Activated CD8-positive, alpha-beta T cell treated with anti-CD3 and anti-CD28 coated beads for 36 hours (primary cell): ENCODE measurements at places on chromosomes 11 and 22. TPM values are rescaled to one million over a fixed set of nuclear protein-coding genes. Genes with fewer than 3 reads are reported as not detected.

Gene TFIP11
- 37.8 TPM for total RNA-seq

Gene APOA5
- total RNA-seq, result not detected

Gene ACRV1
- not detected for total RNA-seq

Gene IRAG1
- total RNA-seq, result not detected

Gene SLC22A25
- total RNA-seq, result not detected

Gene FUT4
- total RNA-seq, result 3.9 TPM

Gene LDHAL6A
- not detected for total RNA-seq

Gene API5
- 169 TPM for total RNA-seq

Gene GGT5
- total RNA-seq, result not detected

Gene FXYD2
- total RNA-seq, result 6.7 TPM

Gene TYMP
- 24.7 TPM for total RNA-seq

Gene NCAM1
- 0.47 TPM for total RNA-seq

Gene CD248
- total RNA-seq, result 16.3 TPM

Gene BEST1
- 0.83 TPM for total RNA-seq

Gene CECR2
- 0.11 TPM for total RNA-seq

Gene CKAP5
- 145 TPM for total RNA-seq

DNA sequence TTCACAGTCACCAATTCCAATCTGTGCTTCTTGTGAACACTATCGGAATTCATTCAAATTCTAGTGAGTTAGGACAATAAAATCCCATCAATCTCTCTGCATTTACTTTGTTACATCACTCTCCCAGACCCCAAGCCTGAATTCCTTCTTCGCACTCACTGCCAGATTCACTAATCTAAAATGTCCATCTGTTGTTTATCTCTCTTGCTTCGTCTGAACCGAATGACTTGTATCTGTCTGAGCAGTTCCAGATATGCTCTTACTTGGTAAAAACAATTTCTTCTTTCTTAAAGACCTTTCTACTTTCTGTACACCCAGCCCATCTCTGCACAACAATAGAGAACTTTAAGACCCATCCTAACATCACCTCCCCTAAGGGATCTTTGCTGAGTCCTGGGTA lies 7.0 kb downstream of the MMP10 start:
- H3K36me3 ChIP-seq, result no peaks in the 10 kb centered on the region
- no peak overlapping the region for H3K4me3 ChIP-seq
- DNase-seq, result no peak
- no peaks in the 10 kb centered on the region for H3K4me1 ChIP-seq
- peaks cover 11% of the 10 kb centered on the region for H3K27me3 ChIP-seq

- H3K27ac ChIP-seq, result no peak overlapping the region
- H3K4me3 ChIP-seq, result no peak overlapping the region
- no peaks in the 10 kb centered on the region for H3K36me3 ChIP-seq
- H3K4me1 ChIP-seq, result no peaks in the 10 kb centered on the region
- DNase-seq, result no peak
Measured at GRCh38 chr11:93221539-93221938, 23.7 kb upstream of the SLC36A4 start.

DNA sequence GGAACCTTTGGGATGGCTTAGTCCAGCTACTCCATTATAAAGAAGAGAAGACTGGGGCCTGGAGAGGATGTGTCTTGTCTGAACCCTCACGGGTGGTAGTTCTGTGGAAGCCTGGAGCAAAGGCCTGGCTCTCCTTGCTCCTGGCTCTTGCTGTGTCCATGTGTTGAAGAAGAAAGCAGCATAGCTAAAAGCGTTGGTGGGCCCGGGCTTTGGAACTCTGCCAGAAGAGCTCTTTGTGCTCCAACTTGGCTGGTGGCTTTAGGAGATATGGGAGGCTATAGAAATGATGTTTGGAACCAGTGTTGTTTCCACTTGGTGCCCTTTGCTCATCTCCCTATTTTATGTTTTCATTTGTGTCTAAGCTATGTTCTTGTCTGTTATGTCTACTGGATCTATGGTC lies 131.1 kb downstream of the DBX1 start:
- no peak overlapping the region for H3K4me3 ChIP-seq
- H3K27ac ChIP-seq, result no peak overlapping the region
- H3K27me3 ChIP-seq, result peaks cover 1% of the 10 kb centered on the region
- H3K36me3 ChIP-seq, result no peaks in the 10 kb centered on the region
- no peaks in the 10 kb centered on the region for H3K4me1 ChIP-seq
- no peak for DNase-seq

- H3K36me3 ChIP-seq, result no peaks in the 10 kb centered on the region
- H3K27me3 ChIP-seq, result no peaks in the 10 kb centered on the region
- H3K27ac ChIP-seq, result no peak overlapping the region
- H3K4me3 ChIP-seq, result no peak overlapping the region
- H3K4me1 ChIP-seq, result no peaks in the 10 kb centered on the region
Measured at GRCh38 chr11:50075856-50076255, 43.2 kb downstream of the OR4C45 start.

DNA sequence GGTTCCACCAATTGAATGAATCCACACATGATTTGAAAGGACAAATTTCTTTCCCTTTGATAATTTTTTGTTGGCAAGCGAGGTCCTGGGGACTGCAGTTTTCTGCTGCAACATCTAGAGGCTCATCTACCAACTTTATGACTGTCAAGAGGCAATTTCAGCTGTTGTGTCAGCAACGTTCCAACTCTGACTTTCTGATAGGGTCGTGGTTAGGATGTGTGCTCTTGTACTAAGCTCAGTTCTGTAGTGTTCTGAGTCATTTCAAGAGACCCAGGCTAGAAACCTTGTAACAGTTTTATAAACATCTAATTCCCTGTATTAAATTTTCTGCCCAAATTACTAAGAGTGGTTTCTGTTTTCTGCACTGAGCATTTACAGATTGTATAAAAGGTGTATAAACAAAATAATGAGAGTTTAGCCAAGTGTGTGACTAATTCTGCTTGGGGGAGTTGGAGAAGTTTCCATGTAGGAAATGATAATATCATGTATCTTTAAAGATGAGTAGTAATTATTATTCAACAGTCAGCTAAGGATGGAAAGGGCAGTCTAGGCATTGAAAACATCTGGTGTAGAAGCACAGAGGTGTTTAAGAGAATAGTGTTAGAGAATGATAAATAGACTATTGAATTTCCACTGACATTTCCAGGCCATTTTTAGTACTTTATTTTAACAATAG lies 72.2 kb downstream of the RBMXL2 start:
- peaks cover 3% of the 10 kb centered on the region for H3K4me1 ChIP-seq
- H3K4me3 ChIP-seq, result no peak overlapping the region
- no peaks in the 10 kb centered on the region for H3K36me3 ChIP-seq
- no peak overlapping the region for H3K27ac ChIP-seq
- peak; percentile 2 for DNase-seq

- DNase-seq, result no peak
- no peaks in the 10 kb centered on the region for H3K4me1 ChIP-seq
- peaks cover 15% of the 10 kb centered on the region for H3K27me3 ChIP-seq
- no peak overlapping the region for H3K4me3 ChIP-seq
- no peaks in the 10 kb centered on the region for H3K36me3 ChIP-seq
Measured at GRCh38 chr22:32677876-32678275, 123.6 kb upstream of the TIMP3 start.

GRCh38 chr11:121206810-121207209 lies 85.8 kb upstream of the SC5D start:
- H3K4me1 ChIP-seq, result no peaks in the 10 kb centered on the region
- H3K4me3 ChIP-seq, result no peak overlapping the region
- peaks cover 14% of the 10 kb centered on the region for H3K27me3 ChIP-seq
- no peaks in the 10 kb centered on the region for H3K36me3 ChIP-seq
- no peak overlapping the region for H3K27ac ChIP-seq

- no peak overlapping the region for H3K4me3 ChIP-seq
- H3K27ac ChIP-seq, result no peak overlapping the region
- no peak for DNase-seq
- H3K4me1 ChIP-seq, result peaks cover 16% of the 10 kb centered on the region
- peaks cover 4% of the 10 kb centered on the region for H3K36me3 ChIP-seq
Measured at GRCh38 chr11:14361951-14362350, 3.0 kb upstream of the RRAS2 start.

- no peak for DNase-seq
- no peaks in the 10 kb centered on the region for H3K36me3 ChIP-seq
- no peak overlapping the region for H3K4me3 ChIP-seq
- H3K4me1 ChIP-seq, result peaks cover 18% of the 10 kb centered on the region
Measured at GRCh38 chr11:110903830-110904229, 191.6 kb upstream of the ARHGAP20 start.

GRCh38 chr11:19084661-19085315 lies 24.3 kb upstream of the MRGPRX2 start:
- DNase-seq, result no peak
- H3K4me3 ChIP-seq, result no peak overlapping the region
- no peak overlapping the region for H3K27ac ChIP-seq
- peaks cover 5% of the 10 kb centered on the region for H3K27me3 ChIP-seq

GRCh38 chr11:12159351-12160099 lies 49.1 kb downstream of the MICAL2 start:
- peak overlapping the region; percentile 50 for H3K27ac ChIP-seq
- peaks cover 23% of the 10 kb centered on the region for H3K36me3 ChIP-seq
- no peak overlapping the region for H3K4me3 ChIP-seq
- no peaks in the 10 kb centered on the region for H3K27me3 ChIP-seq
- H3K4me1 ChIP-seq, result peaks cover 59% of the 10 kb centered on the region

GRCh38 chr11:102229510-102230123 lies 87.7 kb upstream of the BIRC3 start:
- peaks cover 2% of the 10 kb centered on the region for H3K27me3 ChIP-seq
- H3K27ac ChIP-seq, result no peak overlapping the region
- H3K36me3 ChIP-seq, result no peaks in the 10 kb centered on the region
- no peak overlapping the region for H3K4me3 ChIP-seq
- no peaks in the 10 kb centered on the region for H3K4me1 ChIP-seq

DNA sequence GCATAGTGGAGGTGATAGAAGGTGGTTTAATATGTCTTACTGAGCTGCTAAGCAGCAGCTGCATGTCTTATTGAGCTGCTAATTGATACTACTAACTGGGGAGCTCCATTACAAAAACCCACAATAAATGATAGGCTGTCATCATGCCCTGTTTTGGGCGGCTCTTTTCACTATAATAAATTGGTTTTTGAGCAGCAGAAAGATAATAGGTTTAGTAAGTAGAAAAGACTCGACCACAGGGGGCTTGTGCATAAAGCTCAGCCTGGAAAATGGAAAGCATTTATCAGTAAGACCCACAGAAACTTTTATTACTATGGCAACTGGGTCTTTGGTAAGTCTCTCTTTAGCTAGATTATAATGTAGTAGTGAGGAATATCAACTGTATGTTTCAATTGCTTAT lies 117.6 kb downstream of the LDLRAD3 start:
- H3K4me3 ChIP-seq, result no peak overlapping the region
- no peak for DNase-seq
- H3K4me1 ChIP-seq, result no peaks in the 10 kb centered on the region
- no peaks in the 10 kb centered on the region for H3K36me3 ChIP-seq

DNA sequence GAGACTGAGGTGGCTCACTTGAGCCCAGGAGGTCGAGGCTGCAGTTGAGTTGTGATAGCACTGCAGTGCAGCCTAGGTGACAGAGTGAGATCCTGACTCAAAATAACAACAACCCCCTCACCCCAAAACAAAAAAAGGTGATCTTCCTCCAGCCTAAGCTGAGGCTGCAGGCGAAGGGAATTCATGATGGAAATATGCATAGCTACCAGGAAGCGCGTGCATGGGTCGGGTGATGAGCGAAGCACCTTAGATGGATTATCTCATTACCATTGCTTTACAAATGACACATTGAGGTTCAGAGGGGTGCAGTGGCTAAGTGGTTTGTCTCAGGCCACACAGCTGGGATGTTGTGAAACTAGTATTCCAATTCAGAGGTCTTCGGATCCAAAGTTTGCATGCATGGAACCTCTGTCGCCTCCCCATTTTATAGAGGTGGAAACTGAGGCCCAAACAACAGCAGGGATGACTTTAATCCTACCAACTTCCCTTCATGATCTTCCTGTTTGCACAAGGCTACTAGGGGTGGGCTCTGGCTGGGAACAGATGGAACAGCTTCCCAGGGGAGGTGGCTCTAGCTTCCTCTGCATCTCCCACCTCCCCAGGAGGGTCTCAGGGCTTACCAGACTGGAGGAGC lies 4.6 kb downstream of the SLC29A2 start:
- H3K36me3 ChIP-seq, result peaks cover 18% of the 10 kb centered on the region
- DNase-seq, result no peak
- H3K27me3 ChIP-seq, result no peaks in the 10 kb centered on the region
- H3K4me3 ChIP-seq, result no peak overlapping the region
- H3K27ac ChIP-seq, result no peak overlapping the region
- H3K4me1 ChIP-seq, result peaks cover 16% of the 10 kb centered on the region

- H3K27ac ChIP-seq, result no peak overlapping the region
- DNase-seq, result no peak
- H3K4me3 ChIP-seq, result no peak overlapping the region
- no peaks in the 10 kb centered on the region for H3K36me3 ChIP-seq
- H3K4me1 ChIP-seq, result no peaks in the 10 kb centered on the region
- H3K27me3 ChIP-seq, result peaks cover 3% of the 10 kb centered on the region
Measured at GRCh38 chr11:34855754-34856095, 60.5 kb downstream of the APIP start.

DNA sequence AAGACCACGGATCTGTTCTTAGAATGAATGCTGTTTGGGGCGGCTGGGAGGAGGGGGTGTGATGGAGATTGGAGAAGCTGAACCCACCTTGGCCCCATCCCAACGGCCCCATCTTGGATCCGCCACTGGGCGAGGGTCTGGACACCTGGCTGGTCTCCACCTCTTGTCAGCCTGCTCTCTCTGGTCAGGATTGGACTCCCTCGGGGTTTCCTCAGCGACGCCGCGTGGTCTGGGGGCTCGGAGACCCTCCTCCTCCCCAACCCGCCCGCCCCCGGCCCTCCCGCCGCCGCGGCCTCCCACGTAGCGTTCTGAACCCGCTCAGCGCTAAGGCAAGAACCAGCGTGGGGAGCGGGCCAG lies 4.3 kb upstream of the FLI1 start:
- no peak overlapping the region for H3K27ac ChIP-seq
- peaks cover 35% of the 10 kb centered on the region for H3K4me1 ChIP-seq
- DNase-seq, result no peak
- no peaks in the 10 kb centered on the region for H3K36me3 ChIP-seq
- no peak overlapping the region for H3K4me3 ChIP-seq

- no peak overlapping the region for H3K27ac ChIP-seq
- no peak for DNase-seq
Measured at GRCh38 chr11:131481971-131482370, 111.6 kb downstream of the NTM start.

- no peaks in the 10 kb centered on the region for H3K27me3 ChIP-seq
- H3K4me1 ChIP-seq, result peaks cover 66% of the 10 kb centered on the region
- DNase-seq, result no peak
- H3K36me3 ChIP-seq, result no peaks in the 10 kb centered on the region
- peak overlapping the region; percentile 56 for H3K27ac ChIP-seq
Measured at GRCh38 chr11:117037975-117038350, 60.3 kb downstream of the SIK3 start.

GRCh38 chr11:11471201-11471600 lies 118.2 kb upstream of the CSNK2A3 start:
- H3K36me3 ChIP-seq, result no peaks in the 10 kb centered on the region
- no peak overlapping the region for H3K27ac ChIP-seq
- no peaks in the 10 kb centered on the region for H3K27me3 ChIP-seq
- no peaks in the 10 kb centered on the region for H3K4me1 ChIP-seq

- DNase-seq, result no peak
- H3K4me1 ChIP-seq, result no peaks in the 10 kb centered on the region
- no peak overlapping the region for H3K27ac ChIP-seq
Measured at GRCh38 chr11:75602951-75603350, 40.9 kb downstream of the SERPINH1 start.
